ENCODE measurements at places on chromosomes 5 and 9. TPM values are rescaled to one million over a fixed set of nuclear protein-coding genes. Genes with fewer than 3 reads are reported as not detected.

DNA sequence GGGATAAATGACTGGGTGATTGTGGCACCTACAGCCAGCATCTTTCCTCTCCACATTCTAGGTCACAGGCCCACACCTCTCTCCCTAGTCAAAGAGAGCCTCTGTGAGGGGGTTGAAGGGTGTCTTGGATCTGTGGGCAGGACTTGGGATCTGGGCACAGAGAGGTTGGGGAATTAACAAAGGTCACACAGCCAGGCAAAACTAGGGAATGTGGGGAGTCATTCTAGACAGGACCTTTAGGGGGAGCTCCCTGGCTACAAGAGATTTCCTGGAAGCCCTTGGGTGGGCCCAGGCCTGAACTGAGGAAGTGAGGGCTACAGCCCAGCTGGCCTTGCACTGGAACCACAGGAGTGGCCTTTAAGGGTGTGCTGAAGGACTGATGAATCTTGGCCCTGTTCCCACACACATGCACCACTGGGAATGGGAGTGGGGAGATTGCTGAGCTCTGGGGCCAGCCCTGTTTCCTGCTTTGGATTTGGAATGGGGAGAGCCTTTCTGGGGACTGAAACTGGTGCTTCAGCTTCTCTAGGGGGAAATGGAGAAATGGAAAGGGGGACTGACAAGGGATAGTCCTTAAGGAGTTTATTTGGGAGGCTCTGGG is 12.4 kb upstream of the CXXC5 start:
- DNase-seq: peak; percentile 94

LCN12 gene
- total RNA-seq: 10.2 TPM

- DNase-seq: no peak
Observed at GRCh38 chr5:170176916-170177315, 55.9 kb upstream of the C5orf58 start.

GRCh38 chr5:16791904-16792597 is 144.0 kb downstream of the MYO10 start:
- DNase-seq: no peak

- peak; percentile 42 for DNase-seq
Observed at GRCh38 chr5:33337637-33337992, 103.2 kb upstream of the TARS1 start.

PCDHB10 gene
- 0.40 TPM for total RNA-seq

DNA sequence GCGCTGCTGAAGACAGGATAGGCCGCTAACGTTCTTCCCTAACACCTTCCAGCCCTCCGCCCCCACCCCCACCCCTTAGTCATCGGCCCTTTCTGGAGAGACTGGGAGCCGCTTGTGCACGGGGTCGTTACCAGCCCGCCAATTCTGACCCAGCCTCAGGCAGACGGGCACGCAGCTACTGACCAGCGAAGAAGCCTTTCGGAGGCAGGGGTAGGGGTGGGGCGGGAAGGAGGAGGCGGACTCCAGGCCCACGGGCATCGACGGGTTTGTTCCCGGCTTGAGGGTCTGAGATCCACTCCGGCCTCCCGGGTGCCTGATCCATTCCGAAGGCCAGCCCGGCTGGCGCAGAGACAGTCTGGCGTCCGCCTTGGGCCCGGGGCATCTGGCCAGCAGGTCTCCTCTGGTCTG is 729 bp upstream of the HAND1 start:
- DNase-seq: no peak

GRCh38 chr5:172529896-172530295 is 75.6 kb upstream of the SH3PXD2B start:
- DNase-seq: no peak

DNA sequence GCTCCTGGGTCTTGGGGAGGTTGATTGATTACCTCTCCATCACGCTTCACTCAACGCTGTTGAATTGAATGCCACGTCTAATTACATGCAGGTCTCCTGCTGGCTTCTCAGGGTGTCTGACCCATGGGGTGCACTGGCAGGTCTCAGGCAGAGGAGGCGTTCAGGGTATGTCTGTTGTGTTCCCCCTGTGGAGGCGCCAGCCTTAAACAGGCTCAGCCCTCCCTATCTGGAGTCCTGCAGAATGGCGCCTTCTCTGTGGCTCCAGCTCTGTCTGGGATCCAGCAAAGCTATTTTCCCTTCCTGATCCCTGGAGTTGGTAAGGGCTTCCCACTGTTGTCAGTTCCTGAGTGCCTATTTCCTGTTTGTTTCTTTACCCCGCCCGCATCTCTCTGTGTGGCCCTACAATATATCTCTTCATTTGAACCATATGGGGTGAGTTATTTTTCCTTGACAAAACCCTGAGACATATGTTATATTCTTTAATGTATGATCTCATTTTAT is 150.0 kb downstream of the NTRK2 start:
- DNase-seq: no peak

DNA sequence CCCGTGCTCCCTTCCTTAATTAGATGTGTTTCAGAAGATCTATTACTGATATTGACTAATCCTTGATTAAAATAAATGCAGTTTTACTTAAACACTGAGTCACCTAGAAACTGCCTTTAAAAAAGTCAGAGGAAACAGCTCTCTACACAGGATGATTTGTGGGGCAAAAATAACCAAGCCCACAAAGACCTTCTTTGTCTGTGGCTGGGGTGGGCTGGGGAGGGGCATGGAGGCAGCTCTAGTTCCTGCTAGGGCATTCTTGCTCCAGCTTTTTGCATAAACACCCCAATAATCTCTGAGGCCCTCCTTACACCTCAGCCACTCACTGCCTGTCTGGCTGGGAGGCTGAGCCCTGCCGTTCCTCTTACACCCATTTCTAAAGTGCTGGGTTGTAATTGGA is 227.6 kb upstream of the DAP start:
- no peak for DNase-seq

DNA sequence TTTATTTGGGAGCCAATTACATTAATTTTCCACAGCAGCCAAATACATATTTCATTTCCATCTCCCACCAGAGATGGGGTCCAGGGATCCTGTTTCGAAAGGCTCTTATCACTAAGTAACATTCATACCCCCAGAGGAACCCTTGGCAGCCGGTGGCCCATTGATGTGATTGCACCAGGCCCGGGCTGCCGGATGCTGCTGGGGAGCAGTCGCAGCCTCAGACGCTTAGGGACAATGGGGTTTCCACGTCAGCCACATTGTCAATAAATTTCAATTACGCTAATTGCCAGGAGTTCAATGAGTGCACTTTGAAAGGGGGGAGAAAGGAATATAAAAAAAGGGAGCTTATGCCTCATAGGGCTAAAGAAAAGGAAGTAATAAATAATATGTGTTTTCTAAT is 478.8 kb upstream of the ADAMTS16 start:
- DNase-seq: no peak

DNA sequence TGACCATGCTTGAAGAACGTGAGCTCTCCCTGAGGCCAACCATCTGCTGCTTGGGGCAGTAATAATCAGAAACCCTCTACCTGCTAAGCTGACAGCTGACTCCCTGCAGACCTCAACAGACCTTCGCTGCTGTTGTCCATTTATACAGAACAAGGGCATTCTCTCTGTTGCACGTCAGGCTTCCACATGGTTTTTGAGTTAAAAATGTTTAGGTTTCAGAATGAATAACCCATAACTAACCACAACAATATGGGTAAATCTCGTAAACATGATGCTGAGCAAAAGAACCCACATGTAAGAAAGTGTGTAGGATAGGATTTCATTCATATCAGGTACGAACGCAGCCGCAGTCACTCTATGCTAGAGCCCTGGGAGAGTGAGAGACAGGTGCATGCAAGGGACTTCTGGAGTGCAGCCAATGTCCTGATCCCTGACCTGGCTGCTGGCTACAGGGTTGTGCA is 348.5 kb downstream of the MED10 start:
- no peak for DNase-seq

DNA sequence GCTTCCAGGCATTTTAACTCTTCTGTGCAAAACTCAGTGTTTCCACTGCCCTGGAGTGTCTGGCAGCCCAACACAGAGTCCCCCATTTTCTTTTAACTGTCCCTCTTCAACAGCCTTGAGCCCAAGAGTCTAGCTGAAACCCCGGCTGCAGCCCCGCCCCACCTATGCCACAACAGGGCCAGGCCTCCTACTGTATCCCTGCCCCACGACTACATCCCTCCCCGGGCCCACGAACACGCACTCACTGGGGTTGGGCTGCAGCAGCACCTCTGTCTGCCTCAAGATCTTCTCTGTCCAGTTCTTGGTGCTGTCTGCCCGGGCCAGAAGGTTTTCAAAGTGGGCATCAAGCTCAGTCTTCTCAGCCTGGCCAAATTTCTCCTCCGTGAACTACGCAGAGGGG is 6.1 kb downstream of the SH3GLB2 start:
- DNase-seq: no peak

DNA sequence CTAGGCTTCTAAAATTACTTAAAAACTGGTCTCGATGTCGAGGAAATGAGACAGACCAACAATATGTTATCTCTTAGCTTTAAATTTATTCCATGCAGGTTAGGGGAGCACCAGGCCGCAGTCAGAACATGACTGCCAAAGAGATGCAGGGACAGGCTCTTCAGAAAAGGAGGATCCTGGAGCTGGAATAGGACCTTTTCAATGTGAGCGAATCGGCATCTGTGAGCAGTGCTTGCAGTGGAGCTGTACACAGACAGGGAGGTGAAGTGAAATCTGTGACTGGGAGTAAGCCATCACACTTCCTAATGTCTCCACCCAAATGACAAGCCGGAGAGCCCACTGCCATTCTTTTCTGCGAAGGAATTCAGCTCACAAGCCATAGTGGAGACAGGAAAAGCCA is 78.2 kb downstream of the EFNA5 start:
- no peak for DNase-seq

GRCh38 chr9:26744191-26744965 is 148.2 kb downstream of the CAAP1 start:
- no peak for DNase-seq

DNA sequence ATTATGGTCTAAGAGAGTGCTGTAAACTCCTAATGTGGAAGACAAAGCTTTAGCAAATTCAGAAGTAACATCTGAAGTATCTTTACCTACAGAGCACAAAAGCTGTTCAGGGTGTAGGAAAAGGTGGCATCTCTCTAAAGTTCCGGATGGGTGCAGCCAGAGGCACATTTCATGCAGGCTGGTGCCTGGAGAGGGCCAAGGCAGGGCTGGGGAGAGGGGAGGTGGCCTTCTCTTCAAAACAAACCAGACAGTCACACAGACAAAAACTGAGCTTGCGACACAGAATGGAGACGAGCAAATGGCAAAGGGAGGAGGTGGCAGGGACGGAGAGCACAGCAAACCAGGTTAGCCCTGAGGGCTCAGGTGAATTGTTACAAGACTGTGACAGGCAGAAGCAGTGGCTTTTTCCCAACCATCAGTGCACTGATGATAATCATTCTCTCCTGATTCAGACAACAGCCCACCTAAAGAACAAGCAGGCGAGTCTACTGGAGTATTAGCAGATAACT is 121.5 kb upstream of the PCA3 start:
- no peak for DNase-seq

GRCh38 chr5:90983148-90983547 is 400.0 kb downstream of the ARRDC3 start:
- no peak for DNase-seq

DNA sequence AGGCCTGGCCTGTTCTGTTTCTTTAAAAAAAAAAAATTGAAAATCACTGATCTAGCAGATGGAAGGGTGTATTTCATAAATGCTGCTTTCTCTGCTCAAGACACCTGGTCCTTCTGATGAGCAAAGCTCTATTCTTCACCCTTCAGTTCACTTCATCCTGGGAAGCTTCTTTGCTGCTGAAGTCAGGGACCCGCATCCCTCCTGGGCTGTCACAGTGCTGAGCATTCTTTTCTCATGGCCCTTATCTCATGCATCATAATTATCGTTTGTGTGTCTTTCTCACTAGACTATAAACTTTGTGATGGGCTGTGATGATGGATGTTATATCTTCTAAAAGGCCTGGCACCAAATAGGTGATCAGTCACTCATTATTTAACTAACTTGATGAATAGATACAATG is 461.0 kb downstream of the GADD45G start:
- no peak for DNase-seq

DNA sequence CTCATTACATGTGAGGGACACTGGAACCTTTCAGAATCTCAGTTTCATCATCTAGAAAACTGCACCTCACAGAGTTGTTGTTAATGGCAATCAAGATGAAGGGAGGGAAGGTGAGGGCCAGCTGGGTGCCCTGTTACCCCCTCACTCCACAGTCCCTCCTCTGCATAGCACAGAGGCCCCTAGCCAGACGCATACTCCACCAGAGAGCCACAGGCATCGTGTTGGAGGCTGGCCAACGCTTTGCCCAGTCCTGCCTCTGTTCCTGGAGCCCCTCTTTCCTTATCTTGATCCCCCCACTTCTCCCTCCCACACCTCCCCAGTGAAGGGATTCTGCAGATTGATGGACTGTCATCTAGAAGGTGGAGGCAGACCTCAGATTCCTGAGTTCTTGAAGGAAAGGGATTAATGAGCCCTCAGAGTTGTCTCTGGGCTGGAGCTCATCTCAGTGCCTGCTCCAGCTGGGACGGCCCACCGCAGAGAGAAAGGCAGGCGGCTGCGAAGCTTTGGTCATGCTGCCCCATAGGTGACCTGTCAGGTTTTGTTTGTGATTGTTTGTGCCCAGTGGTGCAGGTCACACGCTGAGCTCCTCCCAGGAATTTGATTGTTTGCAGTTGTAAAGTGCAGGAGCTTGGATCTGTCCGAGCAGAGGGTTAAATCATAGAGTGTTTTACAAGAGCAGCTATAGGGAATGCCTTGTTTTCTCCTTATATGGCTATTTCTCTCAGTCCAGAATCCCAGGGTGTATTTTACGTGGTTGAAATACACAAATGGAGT is 487.3 kb downstream of the CCDC171 start:
- DNase-seq: no peak

CATSPER3 gene
- total RNA-seq: 0.70 TPM

- no peak for DNase-seq
Observed at GRCh38 chr5:136113606-136114005, 19.0 kb upstream of the SMAD5 start.

PLK2 gene
- total RNA-seq: 13.7 TPM

FASTKD3 gene
- total RNA-seq: 11.3 TPM

GRCh38 chr9:92138157-92138959 is 23.1 kb upstream of the SPTLC1 start:
- DNase-seq: peak; percentile 82

DNA sequence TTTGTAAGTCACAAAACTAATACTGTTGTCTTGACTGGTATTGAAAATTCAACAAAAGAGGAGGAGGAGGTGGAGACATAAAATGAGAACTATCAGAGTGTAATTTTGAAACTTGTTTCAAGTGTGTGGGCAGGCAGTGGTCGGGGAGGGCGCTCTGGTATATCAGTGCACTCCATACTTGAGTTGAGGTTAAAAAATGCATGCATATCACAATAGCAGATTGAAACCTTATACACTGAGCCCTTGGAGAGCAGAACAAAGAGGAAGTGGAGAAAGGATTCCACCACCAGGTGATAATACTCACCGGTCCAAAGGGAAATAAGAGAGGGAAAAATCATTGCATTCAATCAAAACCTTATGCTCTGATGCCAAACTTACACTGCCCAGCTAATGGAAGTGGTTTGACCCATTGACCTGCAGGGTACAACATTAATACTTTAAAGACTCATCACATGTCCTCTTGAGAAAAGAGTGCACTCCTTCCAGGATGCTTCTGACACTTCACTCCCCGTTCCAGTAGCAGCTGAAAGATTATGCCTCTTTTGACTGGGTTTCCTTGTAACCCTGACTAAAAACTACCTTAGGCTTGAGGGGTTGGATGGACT is 79.5 kb upstream of the FAM169A start:
- DNase-seq: no peak

LRRC70 gene
- 1.9 TPM for total RNA-seq

Measured in left colon (tissue), 2 donors.